ENCODE measurements at places on chromosomes 4 and X.

- peak; percentile 59 for DNase-seq
Measured at GRCh38 chr4:82774711-82775171, 23.9 kb downstream of the SCD5 start.

DNA sequence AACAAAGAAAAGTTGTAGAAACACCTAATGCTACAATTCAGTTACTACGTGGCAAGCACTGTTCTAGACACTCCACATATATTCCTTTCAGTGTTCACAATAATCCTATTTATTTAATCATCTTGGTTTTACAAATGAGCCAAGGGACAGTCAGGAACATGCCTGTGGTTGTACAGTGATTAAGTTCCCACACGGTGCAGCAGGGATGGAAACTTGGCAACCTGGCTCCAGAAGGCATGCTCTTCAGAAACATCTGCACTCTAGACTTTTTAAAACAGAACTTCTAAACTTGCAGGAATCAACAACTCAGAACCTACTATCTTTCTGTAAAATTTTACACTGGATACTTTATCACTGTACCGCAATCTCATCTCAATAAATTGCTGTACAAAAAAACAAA is 32.1 kb downstream of the TAPT1 start:
- DNase-seq = no peak

DNA sequence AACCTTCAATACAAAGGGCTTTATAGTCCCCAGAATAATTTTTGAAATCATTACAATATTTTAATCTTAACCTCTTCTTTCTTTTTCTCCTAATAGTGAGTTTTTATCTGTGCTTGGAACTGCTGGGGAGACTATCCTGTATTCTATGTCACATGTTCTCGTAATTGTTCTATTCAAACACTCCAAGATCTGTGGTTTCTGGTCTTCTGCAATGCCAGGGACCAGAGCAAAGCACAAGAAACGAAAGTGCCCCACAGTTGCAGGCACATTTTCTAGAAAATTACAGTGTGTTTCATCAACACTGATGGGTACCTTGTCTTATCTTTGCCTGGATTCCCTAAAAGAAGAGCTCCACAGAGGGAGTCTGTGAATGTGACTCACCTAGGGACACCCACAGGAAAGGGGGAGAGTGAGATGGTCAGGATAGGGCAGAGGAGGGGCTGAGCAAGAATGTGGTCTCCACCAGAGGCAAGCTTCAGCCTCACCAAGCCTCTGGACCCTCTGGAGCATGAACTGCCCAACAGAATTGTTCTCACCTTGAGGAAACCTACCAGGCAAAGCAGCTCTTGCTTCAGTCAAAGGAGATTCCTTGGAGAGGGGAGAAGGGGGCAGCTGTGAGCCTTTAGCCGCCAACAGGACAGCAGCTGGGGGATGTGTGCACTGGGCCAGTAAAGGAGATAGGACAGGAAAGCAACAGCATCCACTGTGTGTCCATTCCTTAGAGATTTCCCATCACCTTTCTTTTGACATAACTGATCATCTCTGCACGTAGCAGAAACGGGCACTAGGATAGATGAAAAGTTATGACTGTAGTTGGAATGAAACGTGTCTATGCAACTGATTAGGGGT is 25.9 kb downstream of the UNC5C start:
- DNase-seq = no peak

GRCh38 chr4:124450851-124451250 is 261.7 kb downstream of the ANKRD50 start:
- no peak for DNase-seq

GRCh38 chr4:39118034-39118658 is 56.1 kb downstream of the KLHL5 start:
- no peak for DNase-seq
